ENCODE measurements at places on chromosomes 7 and 10. TPM values are rescaled to one million over a fixed set of nuclear protein-coding genes. Genes with fewer than 3 reads are reported as not detected.

DNA sequence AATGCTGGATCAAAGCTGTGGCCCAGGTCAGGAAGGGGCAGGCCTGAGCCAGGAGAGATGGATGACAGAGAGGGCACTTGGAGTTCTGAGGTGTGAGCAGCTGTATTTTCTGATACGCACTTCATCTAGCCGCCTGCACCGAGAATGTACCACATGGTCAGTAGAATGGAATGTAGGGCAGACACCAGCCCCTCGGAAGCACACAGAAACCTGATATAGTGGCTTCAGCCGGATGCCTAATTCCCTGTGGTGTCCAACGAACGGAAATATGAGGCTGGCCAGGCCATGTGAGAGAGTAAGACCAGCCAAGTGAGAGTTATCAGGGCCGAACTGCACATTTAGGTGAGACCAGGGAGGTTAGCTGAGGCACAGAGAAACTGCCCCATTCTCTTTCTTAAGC lies 46.7 kb upstream of the PLCE1 start:
- H3K4me3 ChIP-seq: no peak overlapping the region
- H3K36me3 ChIP-seq: no peaks in the 10 kb centered on the region
- no peak overlapping the region for H3K27ac ChIP-seq
- no peak for DNase-seq
- no peaks in the 10 kb centered on the region for H3K27me3 ChIP-seq
- peaks cover 10% of the 10 kb centered on the region for H3K4me1 ChIP-seq

Gene KBTBD2
- 14.8 TPM for total RNA-seq

Gene ADK
- 12.9 TPM for total RNA-seq

- H3K4me3 ChIP-seq: no peak overlapping the region
- no peak overlapping the region for H3K27ac ChIP-seq
These were observed 52.8 kb downstream of the LMBR1 start for GRCh38 chr7:156840134-156840533.

DNA sequence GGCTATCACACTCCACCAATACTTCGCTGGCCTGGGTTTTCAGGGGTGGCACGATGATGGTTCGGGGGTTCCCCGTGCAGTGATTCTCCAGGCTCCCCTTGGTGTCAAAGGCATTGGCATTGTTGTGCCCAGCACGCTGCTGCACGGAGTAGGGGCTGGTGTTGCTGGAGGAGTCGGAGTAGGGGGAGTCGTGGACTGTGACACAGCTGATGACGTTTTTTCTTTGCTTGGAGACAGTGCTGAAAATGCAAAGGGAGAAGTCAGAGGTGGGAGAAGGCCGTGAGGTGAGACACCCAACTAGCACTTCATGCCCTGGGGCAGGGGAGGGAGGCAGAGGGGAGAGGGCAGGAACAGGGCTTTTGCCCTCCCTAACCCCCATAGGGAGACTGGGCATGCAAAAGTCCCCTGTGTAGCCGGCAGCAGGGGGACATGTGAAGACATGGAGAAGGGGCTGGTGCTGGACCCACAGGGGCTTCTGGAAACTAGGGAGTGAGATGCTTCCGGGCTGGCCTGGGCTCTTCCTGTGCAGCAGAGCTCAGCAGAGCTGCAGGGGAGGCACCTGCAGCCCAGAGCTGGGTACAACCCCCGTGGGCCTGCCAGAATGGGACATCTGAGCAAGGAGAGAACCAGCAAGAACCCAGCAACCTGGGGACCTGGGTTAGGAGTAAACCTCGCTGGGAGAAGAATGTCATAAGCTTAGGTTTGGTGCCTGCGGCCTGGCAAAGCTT lies 60.5 kb downstream of the CLEC2L start:
- peaks cover 15% of the 10 kb centered on the region for H3K36me3 ChIP-seq
- H3K4me1 ChIP-seq: no peaks in the 10 kb centered on the region
- no peak overlapping the region for H3K4me3 ChIP-seq
- no peak overlapping the region for H3K27ac ChIP-seq

Gene CPA5
- total RNA-seq: not detected

DNA sequence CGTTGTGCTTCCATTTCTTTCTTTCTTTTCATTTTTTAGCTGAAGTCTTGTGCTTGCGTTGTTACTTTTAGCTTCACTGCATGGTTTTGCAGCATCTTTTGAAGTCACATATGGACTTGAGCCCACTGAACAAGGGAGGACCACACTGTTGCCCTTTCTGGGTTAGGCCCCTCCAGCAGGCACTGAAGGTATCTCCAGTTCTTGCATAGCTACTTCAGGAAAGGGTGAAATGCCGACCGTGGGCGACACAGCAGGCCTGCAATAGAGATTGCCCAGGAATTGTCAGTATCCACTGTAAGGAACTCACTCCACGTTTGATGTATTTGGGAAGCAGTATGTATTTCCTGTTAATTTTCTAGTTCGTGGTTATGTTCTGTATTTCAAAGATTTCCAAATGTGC lies 85.1 kb downstream of the WDR37 start:
- H3K27me3 ChIP-seq: no peaks in the 10 kb centered on the region
- no peaks in the 10 kb centered on the region for H3K4me1 ChIP-seq
- no peak overlapping the region for H3K27ac ChIP-seq
- no peak overlapping the region for H3K4me3 ChIP-seq
- DNase-seq: no peak
- no peaks in the 10 kb centered on the region for H3K36me3 ChIP-seq

Gene ITPRID1
- not detected for total RNA-seq

DNA sequence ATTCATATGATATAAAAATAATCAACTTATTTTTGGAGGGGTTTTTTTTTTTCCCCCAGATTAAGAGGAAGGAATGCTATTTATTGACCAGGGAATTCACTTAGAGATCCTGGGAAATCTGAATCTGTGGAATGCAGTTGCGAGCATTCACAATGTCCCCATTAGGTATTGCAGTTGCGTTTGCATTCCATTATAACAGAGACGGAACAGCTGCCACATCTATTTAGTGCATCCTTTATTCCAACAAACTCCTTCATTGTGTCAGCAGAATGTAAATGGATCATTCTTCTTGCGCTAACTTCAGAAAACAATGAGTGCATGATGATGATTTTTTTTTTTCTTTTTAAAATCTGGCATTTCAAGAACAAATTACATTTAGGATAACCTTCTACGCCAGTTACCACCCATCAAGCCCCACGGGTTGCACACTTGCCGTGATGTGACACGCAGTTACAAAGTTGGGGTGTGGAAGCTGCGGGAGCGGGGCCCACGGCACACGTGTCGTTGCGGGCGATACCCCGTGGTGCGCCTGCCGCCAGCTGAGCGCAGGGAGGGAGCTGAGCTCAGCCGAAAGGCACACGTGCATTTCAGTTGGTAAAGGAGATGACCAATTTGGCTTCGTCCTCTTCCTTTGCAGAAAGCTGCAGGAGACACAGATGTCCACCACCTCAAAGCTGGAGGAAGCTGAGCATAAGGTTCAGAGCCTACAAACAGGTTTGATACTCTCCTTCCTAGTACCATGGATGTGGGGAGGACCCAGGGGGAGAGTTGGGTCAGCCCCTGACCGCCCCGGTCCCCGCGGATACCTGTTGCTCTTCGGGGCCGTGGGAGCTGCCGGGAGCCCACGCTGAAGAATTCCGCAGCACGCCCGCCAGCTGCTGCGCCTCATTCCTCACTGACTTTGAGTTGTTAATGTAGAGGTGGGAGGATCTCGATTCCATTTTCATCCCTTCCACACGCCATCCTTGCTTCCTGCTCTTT lies 175.3 kb upstream of the SH2B2 start:
- peaks cover 15% of the 10 kb centered on the region for H3K36me3 ChIP-seq
- no peaks in the 10 kb centered on the region for H3K27me3 ChIP-seq
- no peak overlapping the region for H3K27ac ChIP-seq
- no peaks in the 10 kb centered on the region for H3K4me1 ChIP-seq
- no peak for DNase-seq
- H3K4me3 ChIP-seq: no peak overlapping the region

DNA sequence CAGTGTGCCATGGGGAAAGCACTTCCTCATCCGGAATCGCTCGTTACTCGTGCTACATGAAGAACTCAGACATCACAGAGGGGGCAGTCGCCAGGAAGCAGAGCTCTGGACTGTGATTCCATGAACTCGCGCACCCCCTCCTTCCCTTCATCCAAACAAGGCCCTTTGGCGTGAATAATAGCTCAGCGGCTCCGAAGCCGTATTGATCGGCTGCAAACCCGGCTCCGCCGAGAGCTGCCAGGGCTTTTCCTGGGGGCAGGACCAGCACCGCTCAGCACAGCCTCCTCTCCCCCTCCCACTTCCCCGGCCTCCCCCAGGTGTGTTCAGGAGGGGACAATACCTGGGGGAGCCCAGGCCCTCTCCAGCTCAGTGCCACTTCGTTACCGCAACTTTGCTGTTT lies 129.0 kb upstream of the TCF7L2 start:
- peak overlapping the region; percentile 19 for H3K27ac ChIP-seq
- peaks cover 9% of the 10 kb centered on the region for H3K4me1 ChIP-seq
- no peaks in the 10 kb centered on the region for H3K27me3 ChIP-seq
- DNase-seq: peak; percentile 31

Measured in body of pancreas (tissue), 4 donors.